ENCODE measurements at places on chromosomes 4 and X. TPM values are rescaled to one million over a fixed set of nuclear protein-coding genes. Genes with fewer than 3 reads are reported as not detected.

GRCh38 chrX:49704691-49705404, 9.1 kb upstream of the PAGE1 start:
- H3K27me3 ChIP-seq: no peaks in the 10 kb centered on the region
- H3K36me3 ChIP-seq: no peaks in the 10 kb centered on the region
- no peak overlapping the region for H3K4me3 ChIP-seq
- DNase-seq: no peak
- H3K27ac ChIP-seq: no peak overlapping the region

GRCh38 chr4:98625399-98625798, 33.0 kb downstream of the TSPAN5 start:
- no peaks in the 10 kb centered on the region for H3K27me3 ChIP-seq
- H3K36me3 ChIP-seq: no peaks in the 10 kb centered on the region
- H3K4me1 ChIP-seq: peaks cover 47% of the 10 kb centered on the region
- DNase-seq: no peak
- peak overlapping the region; percentile 63 for H3K27ac ChIP-seq
- no peak overlapping the region for H3K4me3 ChIP-seq

GRCh38 chr4:8607603-8608481, 15.3 kb downstream of the CPZ start:
- H3K4me3 ChIP-seq: no peak overlapping the region
- DNase-seq: no peak
- H3K27me3 ChIP-seq: peaks cover 13% of the 10 kb centered on the region
- H3K36me3 ChIP-seq: no peaks in the 10 kb centered on the region
- peaks cover 3% of the 10 kb centered on the region for H3K4me1 ChIP-seq
- H3K27ac ChIP-seq: no peak overlapping the region

GRCh38 chr4:26300314-26301307, 20.2 kb upstream of the RBPJ start:
- DNase-seq: no peak
- H3K27me3 ChIP-seq: no peaks in the 10 kb centered on the region
- no peak overlapping the region for H3K4me3 ChIP-seq
- no peaks in the 10 kb centered on the region for H3K36me3 ChIP-seq

GRCh38 chr4:85209161-85209560, 242.7 kb upstream of the WDFY3 start:
- no peak for DNase-seq
- no peak overlapping the region for H3K4me3 ChIP-seq
- no peaks in the 10 kb centered on the region for H3K36me3 ChIP-seq
- H3K4me1 ChIP-seq: no peaks in the 10 kb centered on the region
- no peak overlapping the region for H3K27ac ChIP-seq
- no peaks in the 10 kb centered on the region for H3K27me3 ChIP-seq

DNA sequence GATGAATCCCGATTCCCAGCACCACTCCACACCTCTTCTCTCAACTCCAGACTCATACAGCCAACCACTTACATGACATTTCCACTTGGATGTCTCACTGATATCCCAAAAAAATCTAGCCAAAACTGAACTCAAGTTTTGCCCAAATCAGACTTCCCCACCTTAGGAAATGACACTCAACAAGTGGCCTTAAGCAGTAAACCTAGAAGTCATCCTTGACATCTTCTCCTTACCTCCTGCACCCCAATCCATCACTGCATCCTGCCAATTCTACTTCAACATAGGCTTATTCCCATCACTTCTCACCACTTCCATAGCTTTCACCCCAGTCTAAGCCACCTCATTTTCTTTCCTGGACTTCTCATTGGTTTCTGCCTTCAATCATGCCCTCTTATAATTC, 39.1 kb downstream of the PRPS1 start:
- no peaks in the 10 kb centered on the region for H3K36me3 ChIP-seq
- no peaks in the 10 kb centered on the region for H3K4me1 ChIP-seq
- no peak overlapping the region for H3K27ac ChIP-seq
- no peaks in the 10 kb centered on the region for H3K27me3 ChIP-seq
- no peak overlapping the region for H3K4me3 ChIP-seq
- DNase-seq: no peak

SHROOM2 gene
- 3.0 TPM for total RNA-seq
